ENCODE measurements at places on chromosomes 13 and 19. TPM values are rescaled to one million over a fixed set of nuclear protein-coding genes. Genes with fewer than 3 reads are reported as not detected.

- DNase-seq: no peak
Measured at GRCh38 chr13:108708921-108709320, 79.5 kb downstream of the MYO16 start.

DNA sequence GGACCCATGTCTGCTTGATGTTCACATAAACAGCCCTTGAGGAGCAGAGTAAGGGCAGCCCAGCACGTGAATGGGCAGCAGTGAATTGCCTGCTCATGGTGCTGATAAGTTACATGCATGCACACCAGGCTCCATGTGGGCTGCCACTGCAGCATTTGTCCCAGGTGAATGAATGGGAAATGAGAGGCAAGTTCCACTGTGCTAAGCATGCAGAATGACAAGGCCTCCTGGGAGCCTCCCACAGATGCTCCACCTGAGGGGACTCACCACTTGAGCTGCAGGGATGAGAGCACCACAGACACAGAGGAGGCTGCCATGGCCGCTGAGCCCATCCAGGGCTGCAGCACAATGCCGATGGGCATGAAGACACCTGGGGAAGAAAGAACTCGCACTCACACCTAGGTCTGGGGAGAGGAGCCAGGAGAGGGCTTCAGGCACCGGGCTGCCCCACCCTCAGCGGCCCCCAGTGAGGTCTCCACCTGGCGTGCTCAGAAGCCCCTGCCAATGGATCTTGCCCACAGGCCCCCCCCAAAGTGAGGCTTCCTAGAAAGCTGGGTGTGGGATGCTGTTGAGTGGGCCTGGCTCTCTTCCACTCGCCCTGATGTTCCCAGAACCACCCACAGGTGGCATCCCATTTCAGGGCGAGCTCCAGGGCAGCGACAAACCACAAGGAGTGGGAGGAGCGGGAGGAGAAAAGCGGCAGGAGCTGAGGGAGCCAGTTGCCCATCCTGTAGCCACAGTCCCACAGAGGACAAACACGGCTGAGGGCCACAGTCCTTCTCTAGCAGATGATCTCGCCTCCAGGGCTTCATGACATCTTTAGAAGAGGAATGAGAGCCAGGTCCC is 73.8 kb downstream of the CCDC70 start:
- no peak for DNase-seq

The SLC8A2 gene
- total RNA-seq: not detected

The EBI3 gene
- 0.27 TPM for total RNA-seq

GRCh38 chr19:3573858-3574637 is 1.3 kb downstream of the HMG20B start:
- peak; percentile 93 for DNase-seq

DNA sequence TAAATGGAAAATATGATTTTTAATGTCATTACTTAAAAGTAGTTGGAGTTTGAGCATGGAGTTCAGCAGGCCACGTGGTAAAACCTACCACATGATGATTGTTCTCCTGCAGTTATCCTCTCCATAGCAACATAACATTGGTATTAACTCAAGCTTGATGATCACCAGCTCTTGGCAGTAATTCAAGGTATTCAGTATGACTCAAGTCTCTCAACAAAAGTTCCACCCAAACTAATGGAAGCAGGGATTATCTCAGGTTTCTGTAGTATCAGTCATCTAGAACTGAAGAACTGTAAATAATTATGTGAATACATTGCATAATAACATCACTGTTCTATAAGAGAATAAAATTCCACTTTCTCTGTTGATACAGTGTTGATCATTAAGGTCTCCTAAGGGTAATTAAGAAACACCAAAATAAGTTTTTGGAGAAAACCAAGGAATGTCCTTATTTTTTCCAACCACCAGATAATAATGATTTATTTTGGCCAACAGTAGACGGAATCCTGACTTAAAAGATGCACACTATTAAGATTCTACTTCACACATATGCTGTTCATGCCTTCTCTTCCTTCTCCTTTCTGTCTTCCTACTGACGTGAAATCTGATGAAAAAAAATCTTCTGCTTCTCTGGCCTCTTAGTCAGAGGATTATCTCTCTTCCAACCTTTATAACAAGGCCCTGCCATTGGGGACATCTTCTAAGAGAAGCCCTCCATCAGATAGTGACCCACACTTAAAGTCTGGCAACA is 1092.3 kb downstream of the EFNB2 start:
- no peak for DNase-seq

The ZNF439 gene
- total RNA-seq: 8.3 TPM

DNA sequence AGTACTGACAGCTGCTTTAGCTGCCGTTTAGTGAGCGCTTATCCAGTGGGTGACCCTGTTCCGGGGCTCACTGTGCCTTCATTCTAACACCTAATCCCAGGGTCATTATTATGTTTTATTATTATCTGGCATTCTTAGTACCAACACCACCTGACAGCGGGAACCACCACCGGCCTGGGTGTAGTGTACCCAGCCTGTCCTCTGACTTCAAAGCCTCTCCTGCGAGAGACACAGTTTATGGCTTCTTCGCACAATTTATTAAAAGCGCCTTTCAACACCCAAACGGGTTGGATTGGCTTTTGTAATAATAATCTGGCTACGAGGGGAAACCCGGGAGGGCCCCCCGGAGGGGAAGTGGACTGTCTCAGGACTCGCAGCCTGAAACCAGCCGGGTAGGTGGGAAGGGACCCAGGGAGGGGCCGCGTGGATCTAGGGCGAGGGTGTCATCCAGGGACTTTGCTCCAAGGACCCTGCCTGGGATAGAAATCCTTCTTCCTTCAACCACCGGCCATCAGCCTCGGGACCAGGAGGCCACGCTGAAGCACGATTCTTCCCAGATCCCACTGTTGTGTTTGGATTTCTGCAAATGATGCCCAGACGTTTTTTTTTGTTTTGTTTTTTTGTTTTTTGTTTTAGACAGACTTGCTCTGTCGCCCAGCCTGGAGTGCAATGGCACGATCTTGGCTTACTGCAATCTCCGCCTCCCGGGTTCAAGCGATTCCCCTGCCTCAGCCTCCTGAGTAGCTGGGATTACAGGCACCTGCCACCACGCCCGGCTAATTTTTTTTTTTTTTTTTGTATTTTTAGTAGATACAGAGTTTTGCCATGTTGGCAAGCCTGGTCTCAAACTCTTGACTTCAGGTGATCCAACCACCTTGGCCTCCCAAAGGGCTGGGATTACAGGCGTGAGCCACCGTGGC is 1.6 kb upstream of the ZBTB7A start:
- DNase-seq: no peak

The CGB3 gene
- total RNA-seq: not detected

GRCh38 chr13:109667807-109668291 is 118.5 kb downstream of the IRS2 start:
- DNase-seq: no peak

DNA sequence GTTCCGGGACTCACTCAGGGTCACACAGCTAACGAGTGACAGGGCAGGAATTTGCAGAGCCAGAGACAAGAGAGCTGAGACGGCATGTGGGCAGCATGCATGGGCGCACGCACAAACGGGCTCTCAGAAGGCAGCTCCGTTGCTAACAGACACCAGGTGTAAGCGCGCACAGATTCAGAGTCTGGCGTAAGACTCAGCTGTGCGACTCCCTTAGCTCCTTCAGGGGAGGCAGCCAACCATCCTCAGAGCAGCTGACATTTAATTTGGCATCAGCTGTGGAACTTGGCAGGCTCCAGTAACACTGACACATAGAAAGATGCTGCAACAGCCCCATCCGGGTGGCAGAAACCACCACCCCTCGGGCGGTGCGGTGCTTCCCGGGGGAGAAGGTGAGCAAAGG is 7.5 kb upstream of the TM6SF2 start:
- no peak for DNase-seq

The PRODH2 gene
- not detected for total RNA-seq

DNA sequence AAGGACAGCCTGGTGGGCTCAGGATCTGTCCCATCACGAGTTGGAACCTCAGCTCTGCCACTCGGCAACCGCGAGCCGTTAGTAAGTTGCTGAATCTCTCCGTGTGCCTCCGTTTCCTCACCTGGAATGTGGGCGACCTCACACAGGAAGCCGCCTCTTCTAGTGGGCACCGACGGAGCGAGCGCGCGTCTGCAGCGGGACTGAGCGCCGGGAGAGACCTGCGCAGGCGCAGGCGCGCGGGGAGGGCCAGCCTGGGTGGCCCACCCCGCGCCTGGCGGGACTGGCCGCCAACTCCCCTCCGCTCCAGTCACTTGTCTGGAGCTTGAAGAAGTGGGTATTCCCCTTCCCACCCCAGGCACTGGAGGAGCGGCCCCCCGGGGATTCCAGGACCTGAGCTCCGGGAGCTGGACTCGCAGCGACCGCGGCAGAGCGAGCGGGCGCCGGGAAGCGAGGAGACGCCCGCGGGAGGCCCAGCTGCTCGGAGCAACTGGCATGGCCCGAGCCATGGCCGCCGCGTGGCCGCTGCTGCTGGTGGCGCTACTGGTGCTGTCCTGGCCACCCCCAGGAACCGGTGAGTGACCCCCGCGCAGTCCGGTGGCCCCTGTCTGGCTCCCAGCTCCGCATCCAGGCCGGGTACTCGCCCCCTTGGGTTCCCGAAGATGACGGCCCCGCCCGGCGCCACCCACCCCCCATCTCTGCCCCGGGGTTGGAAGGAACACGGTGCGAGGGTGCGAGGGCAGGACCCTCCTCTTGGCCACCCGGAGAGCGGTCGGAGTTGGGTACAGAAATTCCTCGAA is at the start of gene PVR:
PVR (plus strand) TSS at position 306 of the 797 bp plus-strand sequence; CDS start at position 493, 187 bp downstream.
- no peak for DNase-seq

- peak; percentile 62 for DNase-seq
Measured at GRCh38 chr19:13104360-13104847, 1.7 kb upstream of the LYL1 start.

The NLRP5 gene
- total RNA-seq: not detected

DNA sequence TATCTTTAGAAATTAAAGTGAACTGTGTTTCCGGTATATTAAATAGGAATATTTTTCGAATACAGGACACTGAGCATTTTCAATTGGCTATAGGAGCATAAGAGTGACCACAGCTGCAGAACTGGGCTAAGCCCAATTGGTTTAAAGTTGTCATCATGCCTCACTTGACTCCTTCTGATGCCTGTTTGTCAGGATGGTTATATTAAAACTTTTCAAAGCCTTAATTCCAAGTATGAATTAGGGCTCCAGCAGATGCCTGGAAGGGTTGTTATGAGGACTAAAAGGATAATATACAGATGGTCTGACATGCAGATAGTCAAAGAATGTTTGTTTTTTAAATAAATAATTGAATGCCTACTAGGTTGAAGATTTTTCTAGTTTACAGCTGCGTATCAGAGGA is 100.0 kb downstream of the LMO7 start:
- DNase-seq: no peak

DNA sequence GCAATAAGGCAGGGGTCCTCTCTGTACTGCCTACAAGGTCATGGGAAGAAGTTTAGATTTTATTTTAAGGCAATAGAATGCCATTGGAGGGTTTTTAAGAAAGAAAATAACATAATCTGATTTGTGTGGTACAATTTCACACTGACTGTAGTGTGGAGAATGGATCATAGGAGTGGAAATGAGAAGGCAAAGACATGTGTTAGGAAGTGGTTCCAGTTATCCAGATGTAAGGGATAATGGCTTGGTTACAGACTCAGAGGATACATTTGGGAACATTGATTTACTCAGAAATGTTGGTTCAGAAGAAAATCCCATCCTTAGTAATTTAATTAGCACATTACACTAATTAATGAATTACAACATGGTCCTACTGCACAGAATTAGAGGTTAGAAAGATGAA is 788.2 kb downstream of the SLITRK5 start:
- no peak for DNase-seq

The OR10H1 gene
- total RNA-seq: not detected

The CLEC17A gene
- total RNA-seq: not detected

DNA sequence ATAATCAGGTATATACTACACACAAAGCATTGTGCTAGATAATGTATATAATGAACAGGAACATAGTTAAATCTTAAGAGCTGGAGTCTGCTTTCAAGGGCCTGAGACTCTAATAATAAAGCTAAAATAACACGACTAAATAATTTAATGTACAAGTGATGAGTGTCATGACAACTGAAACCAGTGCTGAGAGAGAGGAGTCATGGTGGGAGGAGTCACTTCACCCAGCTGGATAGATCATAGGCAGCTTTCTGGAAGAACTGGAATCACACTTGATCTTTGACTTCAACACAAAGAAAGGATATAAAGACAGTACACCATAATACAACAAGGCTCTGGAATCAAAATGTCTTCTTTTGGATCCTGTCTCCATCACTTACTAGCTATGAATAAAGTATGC is 7.1 kb downstream of the RBM26 start:
- DNase-seq: no peak

DNA sequence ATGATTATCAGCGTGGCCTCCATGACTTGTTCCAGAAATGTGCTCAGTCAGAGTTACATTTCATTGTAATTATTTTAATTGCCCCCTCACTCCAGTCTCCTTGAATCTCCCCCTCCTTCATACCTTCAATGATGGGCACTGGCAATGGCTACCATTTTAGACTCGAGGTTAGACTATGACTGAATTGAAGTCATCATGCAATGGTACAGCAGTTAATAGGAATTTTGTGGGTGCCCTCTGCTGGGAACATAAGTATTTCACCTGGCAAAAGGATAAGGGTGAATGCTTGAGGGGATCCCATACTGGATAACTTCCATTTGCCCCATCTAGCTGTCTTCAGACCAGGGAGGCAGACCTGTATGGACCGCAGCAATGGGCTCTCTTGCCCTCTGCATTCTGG is 32.2 kb upstream of the USP12 start:
- no peak for DNase-seq

DNA sequence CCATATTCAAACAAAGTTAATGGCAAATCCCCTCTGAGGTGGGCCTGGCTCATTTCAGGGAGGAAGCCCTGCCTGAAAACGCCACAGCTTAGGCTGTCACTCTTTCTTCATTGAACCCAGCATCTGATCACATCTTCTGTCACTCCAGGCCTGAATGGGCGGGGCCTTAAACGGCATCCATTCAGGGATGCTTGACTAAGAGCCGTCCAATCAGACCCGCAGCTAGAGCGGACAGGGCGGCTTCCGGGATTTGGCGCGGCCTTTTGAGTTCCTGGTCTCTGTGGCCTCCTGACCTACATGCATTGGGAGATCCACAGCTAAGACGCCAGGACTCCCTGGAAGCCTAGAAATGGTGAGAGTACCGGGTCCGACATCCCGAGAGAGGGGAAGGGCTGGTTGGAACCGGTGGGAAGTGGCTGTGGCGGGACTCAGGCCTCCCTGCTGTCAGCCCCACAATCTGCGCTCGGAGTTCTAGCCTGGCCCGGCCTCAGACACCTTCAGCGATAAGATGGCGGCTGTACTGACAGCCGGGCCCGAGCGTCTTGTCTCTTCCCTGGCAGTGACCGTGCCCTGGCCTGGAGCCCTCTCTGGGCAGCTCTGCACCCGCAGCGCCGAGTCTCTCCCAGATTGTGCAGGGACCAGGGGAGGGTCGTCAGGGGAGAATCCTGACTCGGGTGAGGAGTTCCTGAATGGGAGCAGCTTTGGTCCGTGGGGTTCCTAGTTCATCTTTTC is at the start of gene ZNF723:
ZNF723 (plus strand) TSS at position 261 of the 732 bp plus-strand sequence; CDS start at position 350, 89 bp downstream.
- no peak for DNase-seq

The ZFP28 gene
- 5.6 TPM for total RNA-seq

The IGFL2 gene
- total RNA-seq: not detected

- DNase-seq: no peak
Measured at GRCh38 chr13:39023316-39023715, 14.6 kb downstream of the PROSER1 start.

- no peak for DNase-seq
Measured at GRCh38 chr13:51041126-51041525, 69.9 kb downstream of the C13orf42 start.

The ZNF541 gene
- 0.40 TPM for total RNA-seq

All from activated CD4-positive, alpha-beta T cell treated with anti-CD3 and anti-CD28 coated beads, Interleukin-2, amount 10 ng/mL, durations not matched to agents 7 days and 5 days (primary cell).